Mesenchymal stem cell (in vitro differentiated cells and primary cell): ENCODE measurements at places on chromosomes 3 and 15.

DNA sequence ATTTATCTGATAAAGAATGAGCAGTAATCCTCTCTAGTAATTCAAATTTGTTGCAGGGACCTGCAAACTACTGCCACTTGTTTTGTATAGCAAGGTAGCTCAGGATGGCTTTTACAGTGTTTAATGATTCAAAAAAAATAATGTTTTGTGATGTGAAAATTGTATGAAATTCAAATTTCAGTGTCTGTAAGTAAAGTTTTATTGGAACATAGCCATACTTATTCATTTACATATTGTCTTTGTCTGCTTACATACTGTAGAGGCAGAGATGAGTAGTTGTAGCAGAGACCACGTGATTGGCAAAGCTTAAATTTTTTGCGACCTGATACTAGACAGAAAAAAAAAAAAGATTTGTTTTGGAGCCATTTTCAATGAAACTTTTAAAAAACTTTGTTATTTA lies 6.5 kb upstream of the UTS2B start:
- H3K4me3 ChIP-seq, result no peak overlapping the region
- H3K36me3 ChIP-seq, result no peaks in the 10 kb centered on the region
- peaks cover 3% of the 10 kb centered on the region for H3K4me1 ChIP-seq
- no peak for DNase-seq
- H3K27me3 ChIP-seq, result no peaks in the 10 kb centered on the region
- H3K27ac ChIP-seq, result peak overlapping the region; percentile 51

GRCh38 chr3:25582242-25582641 lies 82.5 kb downstream of the TOP2B start:
- no peaks in the 10 kb centered on the region for H3K27me3 ChIP-seq
- peak overlapping the region; percentile 48 for H3K27ac ChIP-seq
- peaks cover 15% of the 10 kb centered on the region for H3K4me1 ChIP-seq
- no peaks in the 10 kb centered on the region for H3K36me3 ChIP-seq
- H3K4me3 ChIP-seq, result no peak overlapping the region

- H3K27me3 ChIP-seq, result no peaks in the 10 kb centered on the region
- peaks cover 12% of the 10 kb centered on the region for H3K36me3 ChIP-seq
- no peak for DNase-seq
- no peak overlapping the region for H3K4me3 ChIP-seq
- H3K27ac ChIP-seq, result no peak overlapping the region
- H3K4me1 ChIP-seq, result peaks cover 6% of the 10 kb centered on the region
Measured at GRCh38 chr15:57415602-57416001, 39.3 kb downstream of the CGNL1 start.

GRCh38 chr15:49023354-49023753 lies 22.9 kb downstream of the SECISBP2L start:
- H3K4me1 ChIP-seq, result no peaks in the 10 kb centered on the region
- H3K27me3 ChIP-seq, result no peaks in the 10 kb centered on the region
- DNase-seq, result no peak
- no peak overlapping the region for H3K4me3 ChIP-seq

DNA sequence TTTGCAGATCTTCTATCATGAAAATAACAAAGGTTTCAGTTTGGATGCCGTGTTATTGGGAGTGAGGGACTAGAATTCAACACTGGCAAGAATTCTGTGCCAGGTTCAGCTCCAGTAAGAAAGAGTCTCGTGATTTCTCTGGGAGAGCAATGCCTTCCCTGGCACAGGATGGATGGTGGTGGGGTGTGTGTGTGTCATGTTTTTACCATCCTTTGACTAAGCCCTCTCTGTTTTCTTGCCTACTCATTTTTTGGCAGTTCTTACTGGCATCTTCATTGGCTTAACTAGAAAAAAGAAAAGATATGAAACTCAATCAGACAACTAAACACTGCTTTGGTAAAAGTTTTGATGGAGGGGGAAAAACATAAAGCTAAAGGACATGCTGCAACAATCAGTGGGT lies 86.6 kb downstream of the FMN1 start:
- H3K27me3 ChIP-seq, result no peaks in the 10 kb centered on the region
- H3K4me3 ChIP-seq, result no peak overlapping the region
- no peak overlapping the region for H3K27ac ChIP-seq

DNA sequence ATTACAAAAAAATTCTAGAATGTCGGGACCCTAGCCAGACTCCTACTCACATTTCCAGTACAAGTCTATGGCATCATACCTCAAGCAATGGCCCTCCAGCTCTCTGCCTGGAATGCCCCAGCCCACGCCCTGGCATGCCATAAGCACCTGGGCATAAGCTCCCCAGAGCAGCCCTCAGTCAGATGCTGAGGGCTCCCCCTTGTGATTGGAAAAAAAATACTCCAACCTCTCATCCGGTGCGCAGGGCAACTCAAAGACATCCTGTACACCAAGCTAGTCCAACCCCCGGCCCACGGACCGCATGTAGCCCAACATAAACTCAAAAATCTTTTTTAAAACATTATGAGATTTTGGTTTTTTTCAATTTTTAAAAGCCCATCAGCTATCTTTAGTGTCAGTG lies 115.4 kb downstream of the NEK10 start:
- no peak overlapping the region for H3K27ac ChIP-seq
- no peak overlapping the region for H3K4me3 ChIP-seq
- peaks cover 42% of the 10 kb centered on the region for H3K36me3 ChIP-seq

GRCh38 chr3:129311054-129311902 lies 32.6 kb downstream of the HMCES start:
- no peak overlapping the region for H3K27ac ChIP-seq
- no peak for DNase-seq
- no peaks in the 10 kb centered on the region for H3K27me3 ChIP-seq
- H3K4me3 ChIP-seq, result no peak overlapping the region
- peaks cover 8% of the 10 kb centered on the region for H3K4me1 ChIP-seq

- no peak overlapping the region for H3K27ac ChIP-seq
- H3K36me3 ChIP-seq, result no peaks in the 10 kb centered on the region
- H3K4me1 ChIP-seq, result peaks cover 3% of the 10 kb centered on the region
Measured at GRCh38 chr3:77040926-77041722, 1.2 kb downstream of the ROBO2 start.

- DNase-seq, result no peak
- peaks cover 2% of the 10 kb centered on the region for H3K4me1 ChIP-seq
- no peak overlapping the region for H3K27ac ChIP-seq
- H3K36me3 ChIP-seq, result no peaks in the 10 kb centered on the region
- H3K4me3 ChIP-seq, result no peak overlapping the region
Measured at GRCh38 chr3:24476871-24477656, 17.6 kb downstream of the THRB start.

GRCh38 chr3:20141851-20142250 lies 44.2 kb downstream of the SGO1 start:
- H3K36me3 ChIP-seq, result peaks cover 2% of the 10 kb centered on the region
- no peak overlapping the region for H3K4me3 ChIP-seq
- H3K27me3 ChIP-seq, result no peaks in the 10 kb centered on the region
- peak; percentile 6 for DNase-seq

- no peak overlapping the region for H3K27ac ChIP-seq
- H3K4me3 ChIP-seq, result no peak overlapping the region
- H3K36me3 ChIP-seq, result no peaks in the 10 kb centered on the region
- no peak for DNase-seq
- H3K27me3 ChIP-seq, result peaks cover 10% of the 10 kb centered on the region
- H3K4me1 ChIP-seq, result no peaks in the 10 kb centered on the region
Measured at GRCh38 chr3:48372377-48372770, 355 bp downstream of the FBXW12 start.

DNA sequence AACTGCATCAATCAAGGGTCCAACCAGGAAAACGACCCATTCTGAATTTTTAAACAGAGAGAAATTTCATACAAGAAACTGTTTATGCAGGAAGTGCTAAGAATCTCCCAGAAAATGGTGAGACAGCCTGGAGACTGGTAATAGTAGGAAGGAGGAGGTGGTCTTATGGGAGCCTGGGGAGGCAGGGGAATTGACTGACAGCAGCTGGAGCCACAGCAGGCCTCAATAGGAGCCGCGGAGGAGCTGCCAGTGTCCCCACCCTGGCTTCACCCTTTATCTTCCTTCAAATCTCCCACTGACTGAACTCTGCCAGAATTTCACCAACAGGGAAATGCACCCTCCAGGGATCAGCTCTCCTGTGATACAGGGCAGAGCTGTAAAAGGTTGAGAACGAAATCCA lies 7.5 kb upstream of the C3orf80 start:
- H3K4me1 ChIP-seq, result no peaks in the 10 kb centered on the region
- no peak for DNase-seq
- no peak overlapping the region for H3K4me3 ChIP-seq
- H3K27me3 ChIP-seq, result no peaks in the 10 kb centered on the region
- H3K27ac ChIP-seq, result no peak overlapping the region
- H3K36me3 ChIP-seq, result no peaks in the 10 kb centered on the region

DNA sequence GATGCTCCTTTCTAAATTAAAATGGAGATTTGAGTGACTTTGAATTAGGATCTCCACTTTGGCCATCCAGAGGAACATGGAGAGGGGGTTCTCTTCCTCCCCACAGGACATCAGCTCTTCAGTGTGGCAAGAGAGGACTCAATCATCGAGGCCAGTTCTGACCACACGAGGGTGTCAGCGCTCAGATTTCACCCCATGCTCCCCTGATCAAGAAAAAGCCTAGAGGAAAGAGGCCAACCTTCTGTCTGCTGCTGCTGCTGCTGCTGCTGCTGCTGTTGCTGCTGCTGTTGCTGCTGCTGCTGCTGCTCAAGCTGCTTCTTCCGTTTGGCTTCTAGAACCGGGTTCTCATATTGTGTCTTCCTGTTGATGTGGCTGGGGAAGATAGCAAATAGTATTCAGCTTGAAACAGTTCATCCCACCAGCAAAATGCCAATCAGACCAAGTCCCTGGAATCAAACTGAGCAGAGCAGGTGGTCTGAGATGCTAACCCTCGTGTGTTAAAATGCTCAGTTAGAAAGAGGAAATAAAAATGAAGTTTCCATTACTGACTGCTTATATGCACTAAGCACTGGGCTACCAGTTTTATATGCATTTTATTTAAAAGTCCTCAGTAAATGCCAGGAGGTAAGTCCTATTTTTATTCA lies 599.0 kb downstream of the MAGI1 start:
- H3K27ac ChIP-seq, result no peak overlapping the region
- DNase-seq, result peak; percentile 75
- H3K27me3 ChIP-seq, result no peaks in the 10 kb centered on the region
- no peaks in the 10 kb centered on the region for H3K4me1 ChIP-seq
- no peaks in the 10 kb centered on the region for H3K36me3 ChIP-seq

DNA sequence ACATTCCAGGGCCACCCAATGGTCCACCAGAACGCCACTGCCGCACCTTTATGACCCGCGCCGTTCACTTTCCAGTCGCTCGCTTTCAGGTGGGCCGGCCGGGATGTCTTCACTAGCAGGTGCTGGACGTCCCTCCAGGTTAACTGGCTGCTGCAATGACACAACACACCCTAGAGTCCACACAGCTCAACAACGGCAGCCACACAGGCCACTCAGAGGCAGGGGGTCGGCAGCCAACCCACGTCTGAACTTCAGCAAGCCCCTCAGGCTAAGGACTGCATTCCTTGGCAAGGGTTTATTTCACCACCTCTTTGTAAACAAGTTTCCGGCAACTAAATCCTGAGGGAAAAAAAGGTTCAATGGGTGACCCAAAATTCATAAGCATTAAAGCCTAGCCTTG lies 89.2 kb upstream of the SNRPA1 start:
- no peak overlapping the region for H3K27ac ChIP-seq
- peak overlapping the region; percentile 25 for H3K4me3 ChIP-seq
- peaks cover 2% of the 10 kb centered on the region for H3K4me1 ChIP-seq
- no peak for DNase-seq
- H3K27me3 ChIP-seq, result no peaks in the 10 kb centered on the region
- no peaks in the 10 kb centered on the region for H3K36me3 ChIP-seq

GRCh38 chr3:4531478-4532025 lies 38.4 kb downstream of the ITPR1 start:
- H3K27ac ChIP-seq, result no peak overlapping the region
- peaks cover 9% of the 10 kb centered on the region for H3K27me3 ChIP-seq
- DNase-seq, result no peak

DNA sequence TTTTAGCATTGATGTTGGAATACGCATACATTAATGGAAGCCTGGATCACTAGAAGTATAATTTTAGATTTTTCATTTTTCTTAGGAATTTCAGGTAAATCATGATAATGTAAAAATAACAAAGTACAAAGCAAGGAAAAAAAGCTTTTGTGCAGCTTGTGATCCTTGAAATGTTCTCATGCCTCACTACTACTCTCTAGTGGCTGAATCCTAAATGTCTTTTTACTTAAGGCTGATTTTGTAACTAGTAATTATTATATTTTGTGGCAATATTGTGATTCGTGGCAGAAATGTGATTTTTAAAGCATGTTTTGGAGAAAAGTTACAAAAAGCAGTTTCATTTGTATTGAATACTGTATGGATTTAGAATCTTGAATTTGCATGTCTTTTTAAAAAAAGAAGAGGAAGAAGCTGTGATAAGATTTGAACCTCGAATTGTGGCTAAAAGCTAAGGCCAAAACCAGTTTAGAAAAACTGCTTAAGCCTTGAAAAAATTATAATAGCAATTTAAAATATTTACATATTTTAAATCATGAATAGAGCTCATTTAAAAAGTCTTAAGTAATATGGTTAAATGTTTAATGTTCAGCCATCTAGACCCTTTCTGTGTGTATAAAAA lies 39.0 kb downstream of the U2SURP start:
- no peak overlapping the region for H3K4me3 ChIP-seq
- DNase-seq, result peak; percentile 47
- no peak overlapping the region for H3K27ac ChIP-seq

GRCh38 chr3:44654039-44654438 lies 5.5 kb downstream of the ZNF35 start:
- no peak overlapping the region for H3K27ac ChIP-seq
- no peak overlapping the region for H3K4me3 ChIP-seq
- H3K4me1 ChIP-seq, result no peaks in the 10 kb centered on the region
- no peaks in the 10 kb centered on the region for H3K27me3 ChIP-seq
- DNase-seq, result peak; percentile 11
- H3K36me3 ChIP-seq, result peaks cover 54% of the 10 kb centered on the region

DNA sequence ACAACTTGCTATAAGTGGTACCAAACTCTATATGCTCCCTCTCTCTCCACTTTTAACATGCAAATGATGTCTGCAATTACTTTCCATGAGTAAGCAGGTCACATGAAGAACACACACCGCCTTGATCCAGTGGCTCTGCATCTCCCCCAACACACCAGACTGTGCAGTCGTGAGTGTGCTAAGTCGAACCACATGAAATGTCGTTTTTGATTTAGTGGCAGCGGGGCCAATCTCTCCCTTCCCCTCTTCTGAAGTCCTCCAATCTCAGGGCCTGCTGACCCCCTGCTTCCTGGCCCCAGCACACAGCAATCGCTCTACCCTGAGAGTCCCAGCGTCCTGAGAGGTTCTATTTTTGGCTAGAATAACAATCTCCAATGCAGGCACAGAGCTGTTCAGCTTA lies 312.5 kb downstream of the SHQ1 start:
- H3K4me1 ChIP-seq, result no peaks in the 10 kb centered on the region
- H3K36me3 ChIP-seq, result no peaks in the 10 kb centered on the region
- peak; percentile 19 for DNase-seq
- H3K4me3 ChIP-seq, result no peak overlapping the region
- no peak overlapping the region for H3K27ac ChIP-seq

DNA sequence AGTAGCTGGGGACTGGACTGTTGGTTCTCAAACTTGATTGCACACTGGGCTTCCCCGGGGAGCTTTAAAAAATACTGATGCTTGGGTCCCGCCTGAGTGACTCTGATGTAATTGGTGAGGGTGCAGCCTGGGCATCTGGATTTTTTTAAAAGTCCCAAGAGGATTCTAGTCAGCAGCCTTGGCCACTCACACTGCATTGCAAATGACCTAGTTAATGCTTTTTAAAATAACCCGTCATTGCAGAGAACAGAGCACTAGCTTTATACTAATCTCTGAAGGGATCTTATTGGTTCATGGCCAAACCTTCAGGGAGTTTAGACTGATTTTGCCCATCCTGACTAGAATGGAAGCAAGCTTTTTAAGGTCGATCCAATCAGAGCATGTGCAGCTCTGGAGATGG lies 310.6 kb upstream of the PROK2 start:
- H3K27me3 ChIP-seq, result peaks cover 54% of the 10 kb centered on the region
- H3K4me3 ChIP-seq, result no peak overlapping the region
